Stimulated activated CD4-positive, alpha-beta T cell treated with anti-CD3 and anti-CD28 coated beads, Interleukin-2, amount 100 ng/mL, for 4 hours (primary cell): ENCODE measurements at places on chromosomes 13 and 19.
A peak's percentile ranks its signal among the peaks of the same experiment; 100 is the strongest.

DNA sequence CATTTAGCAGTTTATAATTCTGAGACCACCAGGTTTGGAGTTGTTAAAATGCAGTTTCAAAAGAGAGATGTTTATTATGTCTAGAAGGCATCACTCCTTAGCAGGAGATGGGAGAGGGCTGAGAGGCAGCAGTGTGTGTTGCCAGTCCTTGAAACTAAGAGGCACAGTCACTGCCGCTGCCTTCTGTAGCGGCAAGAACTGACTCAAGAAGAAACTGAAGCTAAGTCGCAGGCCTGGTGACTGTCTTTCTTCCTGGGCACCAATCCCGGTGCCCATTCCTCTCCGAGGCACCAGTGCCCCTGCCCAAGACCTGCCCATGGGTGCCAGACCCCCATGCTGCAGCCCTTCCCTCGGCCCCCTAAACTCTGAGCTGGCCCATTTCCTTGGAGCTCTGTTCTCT is 20.1 kb downstream of the N4BP2L1 start:
- DNase-seq: no peak

GRCh38 chr13:74270018-74270417 is 135.8 kb upstream of the KLF12 start:
- no peak for DNase-seq

GRCh38 chr13:94602467-94602866 is 810 bp downstream of the GPR180 start:
- DNase-seq: no peak

GRCh38 chr19:30669329-30670010 is 297.3 kb downstream of the ZNF536 start:
- DNase-seq: peak; percentile 16

GRCh38 chr13:29887686-29888085 is 37.3 kb upstream of the UBL3 start:
- no peak for DNase-seq

DNA sequence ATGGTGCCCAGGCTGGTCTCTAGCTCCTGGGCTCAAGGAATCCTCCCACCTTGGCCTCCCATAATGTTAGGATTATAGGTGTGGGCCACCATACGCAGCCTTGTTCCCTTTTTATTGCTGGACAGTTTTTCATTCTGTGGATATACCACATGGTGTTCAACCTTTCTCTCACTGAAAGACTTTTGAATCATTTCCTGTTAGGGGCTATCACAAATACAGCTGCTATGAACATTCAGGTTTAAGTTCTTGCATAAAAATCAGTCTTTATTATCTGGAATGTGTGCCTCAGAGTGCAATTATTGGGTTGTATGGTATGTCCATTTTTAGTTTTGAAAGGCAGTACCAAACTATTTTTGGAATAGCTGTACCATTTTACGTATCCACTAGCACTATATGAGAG is 647.2 kb downstream of the LIG4 start:
- DNase-seq: no peak

GRCh38 chr13:33679658-33680012 is 138.3 kb upstream of the RFC3 start:
- no peak for DNase-seq

DNA sequence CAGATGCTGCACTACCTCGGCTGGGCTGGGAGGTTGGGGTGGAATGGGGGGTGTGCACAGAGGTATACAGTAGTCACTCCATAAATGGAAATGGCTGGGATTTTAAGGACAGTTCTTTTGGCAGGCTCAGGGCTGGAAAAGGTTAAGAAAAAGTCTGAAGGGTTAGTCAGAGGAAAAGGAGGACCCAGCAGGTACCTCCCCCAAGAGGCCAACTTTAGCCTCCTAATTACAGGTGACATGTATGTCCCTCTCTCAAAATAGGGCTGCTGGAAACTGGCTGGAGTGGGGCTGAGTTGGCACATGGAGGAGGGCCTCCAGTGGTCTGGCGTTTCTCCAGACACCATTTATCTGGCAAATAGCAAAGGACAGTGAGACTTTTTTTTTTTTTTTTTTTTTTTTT is 994 bp downstream of the CCDC194 start:
- no peak for DNase-seq

- no peak for DNase-seq
Measured at GRCh38 chr13:112943309-112944125, 25.5 kb upstream of the MCF2L start.

DNA sequence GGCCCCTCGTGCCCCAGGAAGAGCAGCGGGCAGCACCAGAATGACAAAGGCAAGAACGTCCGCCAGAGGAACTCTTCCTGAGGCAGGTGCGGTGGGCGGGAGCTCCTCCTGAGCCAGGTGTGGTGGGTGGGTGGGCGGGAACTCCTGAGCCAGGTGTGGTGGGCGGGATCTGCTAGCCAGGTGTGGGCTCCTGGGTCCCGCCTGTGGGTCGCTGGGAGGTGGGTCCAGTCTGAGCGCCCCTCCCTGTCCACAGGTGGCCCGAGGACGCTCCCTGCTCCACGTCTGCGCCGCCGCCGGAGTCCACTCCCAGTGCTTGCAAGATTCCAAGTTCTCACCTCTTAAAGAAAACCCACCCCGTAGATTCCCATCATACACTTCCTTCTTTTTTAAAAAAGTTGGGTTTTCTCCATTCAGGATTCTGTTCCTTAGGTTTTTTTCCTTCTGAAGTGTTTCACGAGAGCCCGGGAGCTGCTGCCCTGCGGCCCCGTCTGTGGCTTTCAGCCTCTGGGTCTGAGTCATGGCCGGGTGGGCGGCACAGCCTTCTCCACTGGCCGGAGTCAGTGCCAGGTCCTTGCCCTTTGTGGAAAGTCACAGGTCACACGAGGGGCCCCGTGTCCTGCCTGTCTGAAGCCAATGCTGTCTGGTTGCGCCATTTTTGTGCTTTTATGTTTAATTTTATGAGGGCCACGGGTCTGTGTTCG is 7.0 kb upstream of the HCN2 start:
- DNase-seq: no peak

DNA sequence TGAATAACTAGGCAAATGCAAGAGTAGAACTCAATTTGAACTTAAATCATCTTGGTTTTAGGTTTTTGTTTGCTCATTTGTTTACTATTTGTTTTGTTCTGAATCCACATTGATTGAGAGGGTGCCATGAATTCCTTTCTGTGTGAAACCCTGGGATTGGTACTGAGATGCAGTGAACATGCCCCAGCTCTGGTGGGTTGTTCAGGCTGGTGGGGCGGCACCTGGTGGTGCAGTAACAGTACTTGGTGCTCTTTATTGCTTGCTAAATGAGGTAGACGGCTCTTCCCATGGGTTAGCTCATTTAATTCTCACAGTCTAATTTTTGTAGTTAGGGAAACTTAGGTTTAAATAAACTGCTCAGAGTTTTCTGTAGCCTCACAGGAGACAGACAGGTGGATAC is 48.4 kb downstream of the WASF3 start:
- no peak for DNase-seq

GRCh38 chr19:38850436-38850975 is 720 bp upstream of the HNRNPL start:
- peak; percentile 98 for DNase-seq

- no peak for DNase-seq
Measured at GRCh38 chr13:60629158-60629557, 232.1 kb downstream of the TDRD3 start.

DNA sequence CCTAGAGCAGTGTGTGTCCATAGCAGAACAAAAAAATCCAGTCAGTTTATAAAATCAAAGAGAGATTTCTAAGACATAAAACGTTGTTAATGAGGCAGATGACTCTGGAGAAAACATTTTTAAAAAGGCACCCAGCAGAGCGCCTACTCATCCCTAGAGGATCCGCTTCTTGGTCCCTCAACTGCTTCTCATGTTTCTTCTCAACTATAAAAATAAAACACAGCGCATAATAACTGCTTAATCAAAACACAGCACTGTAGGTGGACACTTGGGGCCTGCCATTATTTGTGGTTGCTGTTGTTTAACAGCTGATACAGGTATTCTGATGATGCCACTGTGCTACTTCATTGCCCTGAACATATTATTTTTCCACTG is 347.9 kb downstream of the FGF9 start:
- no peak for DNase-seq

- no peak for DNase-seq
Measured at GRCh38 chr13:23458989-23459388, 25.5 kb upstream of the SACS start.

GRCh38 chr19:35757231-35757748 is 461 bp upstream of the HSPB6 start:
- DNase-seq: no peak

GRCh38 chr19:24071078-24071477 is 15.9 kb upstream of the ZNF254 start:
- DNase-seq: no peak

- no peak for DNase-seq
Measured at GRCh38 chr19:10518444-10519361, 1.5 kb upstream of the S1PR5 start.

DNA sequence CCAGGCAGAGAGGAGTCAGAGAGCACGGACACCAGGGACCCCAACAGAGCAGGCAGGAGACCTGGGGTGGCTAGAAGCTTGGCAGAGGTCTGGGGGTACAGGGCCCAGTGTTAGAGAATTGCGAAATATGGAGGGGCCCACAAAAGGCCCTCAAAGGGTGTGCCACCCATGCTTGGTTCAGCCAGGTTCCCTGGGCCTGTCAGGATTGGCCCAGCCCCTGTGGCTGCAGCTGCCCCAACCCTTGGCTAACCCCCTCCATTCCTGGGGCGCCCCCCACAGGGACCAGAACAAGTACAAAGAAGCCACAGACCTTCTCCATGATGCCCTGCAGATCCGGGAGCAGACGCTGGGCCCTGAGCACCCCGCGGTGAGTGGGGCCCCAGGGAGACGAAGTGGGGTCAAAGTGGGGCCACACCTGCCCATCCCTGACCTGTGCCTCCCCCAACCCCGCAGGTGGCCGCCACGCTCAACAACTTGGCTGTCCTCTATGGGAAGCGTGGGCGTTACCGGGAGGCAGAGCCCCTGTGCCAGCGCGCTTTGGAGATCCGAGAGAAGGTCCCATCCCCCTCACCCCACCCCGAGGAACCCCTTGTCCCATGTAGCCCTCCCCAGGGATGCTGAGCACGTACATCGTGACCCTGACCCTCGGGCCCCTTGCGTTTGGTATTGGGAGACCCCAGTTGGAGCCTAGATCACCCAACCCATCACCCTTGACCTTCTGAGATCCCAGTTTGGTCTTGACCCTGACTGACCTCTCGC is 8.0 kb downstream of the KLC3 start:
- no peak for DNase-seq

DNA sequence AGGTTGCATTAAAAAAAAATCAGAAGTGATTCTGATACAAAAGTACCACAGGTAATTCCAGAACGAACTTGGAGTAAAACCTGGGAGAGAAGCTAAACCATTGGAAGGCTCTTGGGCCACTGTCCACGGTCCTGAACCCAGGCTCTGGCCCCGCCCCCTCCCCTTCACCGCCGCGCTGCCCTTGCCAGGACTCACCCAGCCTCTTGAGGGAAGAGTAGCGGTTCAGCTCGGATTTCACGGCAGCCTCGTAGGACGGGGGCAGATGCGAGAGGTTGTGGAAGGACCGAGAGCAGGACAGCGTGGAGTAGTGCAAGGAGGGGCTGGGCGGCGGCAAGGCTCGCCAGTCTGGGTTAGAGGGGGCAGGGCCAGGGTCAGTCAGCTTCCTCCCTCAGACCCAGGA is 5.7 kb downstream of the SHISA7 start:
- DNase-seq: no peak

DNA sequence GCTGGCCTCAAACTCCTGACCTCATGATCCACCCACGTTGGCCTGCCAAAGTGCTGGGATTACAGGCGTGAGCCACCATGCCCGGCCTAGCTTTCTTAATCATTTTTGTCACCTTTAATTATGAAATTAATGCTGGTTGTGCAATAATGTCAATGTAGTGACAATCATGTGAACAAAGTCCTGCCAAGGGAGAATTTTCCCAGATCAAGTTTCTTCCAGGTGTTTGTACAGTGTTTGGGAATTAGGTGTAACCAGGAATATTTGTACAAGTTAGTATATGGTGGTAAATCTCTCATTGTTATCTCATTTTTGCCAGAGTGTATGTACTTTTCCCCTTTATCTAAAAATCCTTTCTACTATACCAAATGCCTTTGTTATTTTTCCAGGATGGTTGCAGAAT is 171.1 kb downstream of the UGGT2 start:
- no peak for DNase-seq

DNA sequence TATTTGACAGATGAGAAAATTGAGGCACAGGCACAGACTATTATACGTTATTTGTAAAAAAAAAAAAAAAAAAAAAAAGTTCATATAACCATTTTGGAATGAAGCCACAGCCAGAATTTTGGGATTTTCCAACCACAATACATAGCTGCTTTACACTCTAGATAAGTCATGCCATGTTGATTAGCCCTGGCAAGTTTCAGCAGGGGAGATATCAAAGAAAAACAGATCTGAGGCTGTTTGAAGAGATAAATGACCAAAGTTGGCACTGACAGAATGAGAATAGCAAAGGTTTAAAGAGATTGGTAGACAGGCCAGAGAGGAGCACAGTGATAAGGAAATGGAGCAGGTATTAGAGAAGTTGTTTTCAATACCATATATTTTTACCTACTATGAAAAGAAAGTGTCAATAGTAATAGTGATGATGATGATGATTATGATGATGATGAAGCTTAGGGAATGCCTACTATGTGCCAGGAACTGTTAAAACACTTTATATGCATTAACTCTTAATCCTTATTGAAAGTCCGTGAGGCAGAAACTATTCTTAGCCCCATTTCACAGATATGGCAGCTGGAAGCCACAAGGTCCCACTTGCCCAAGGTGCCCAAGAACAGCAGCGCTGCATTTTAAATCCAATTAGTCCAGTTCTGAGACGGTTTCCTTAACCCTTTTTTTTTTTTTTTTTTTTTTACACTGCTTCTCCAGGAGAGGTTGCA is 105.5 kb downstream of the MBNL2 start:
- DNase-seq: no peak

DNA sequence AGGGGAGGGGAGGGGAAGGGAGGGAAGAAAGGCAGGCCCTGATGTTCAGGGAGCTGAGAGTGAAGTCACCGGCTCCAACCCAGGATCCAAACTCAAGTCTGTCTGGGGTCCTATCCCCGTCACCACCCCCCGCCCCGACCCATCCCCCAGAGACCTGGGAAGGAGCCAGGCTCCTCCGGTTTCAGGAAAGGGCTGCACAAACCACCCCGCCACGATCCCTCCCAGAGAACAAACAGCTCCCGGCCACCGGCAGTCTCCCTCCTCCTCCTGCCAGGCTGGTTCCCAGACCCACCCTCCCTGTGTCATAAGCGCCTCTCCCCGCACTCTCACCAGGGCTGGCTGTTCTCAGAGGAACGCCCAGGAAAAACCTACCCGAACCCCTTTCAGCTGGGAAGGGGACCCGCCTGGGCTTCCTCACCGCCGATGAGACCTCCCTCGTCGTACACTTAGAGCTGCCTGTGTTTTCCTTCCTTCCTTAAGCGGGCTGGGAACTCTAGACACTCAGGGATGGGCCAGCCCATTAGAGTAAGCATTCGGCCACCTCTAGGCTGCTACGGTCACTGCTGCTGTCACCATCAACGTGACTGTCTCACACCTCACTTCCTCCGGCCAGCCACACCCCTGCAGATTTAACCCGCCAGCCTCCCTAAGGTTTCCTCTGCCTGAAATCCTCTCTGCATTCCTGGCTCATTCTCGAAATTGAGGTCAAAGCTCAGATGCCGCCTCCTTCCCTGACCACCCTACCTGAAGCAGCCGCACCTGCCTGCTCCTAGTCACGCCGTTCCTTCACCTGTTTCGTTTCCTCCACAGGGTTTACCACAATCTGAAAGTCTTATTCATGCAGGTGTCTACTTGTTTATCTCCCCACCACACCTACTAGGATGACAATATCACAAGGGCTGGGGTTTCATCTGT is 6.3 kb upstream of the RDH13 start:
- DNase-seq: no peak
